ENCODE measurements at places on chromosomes 11 and 22.

DNA sequence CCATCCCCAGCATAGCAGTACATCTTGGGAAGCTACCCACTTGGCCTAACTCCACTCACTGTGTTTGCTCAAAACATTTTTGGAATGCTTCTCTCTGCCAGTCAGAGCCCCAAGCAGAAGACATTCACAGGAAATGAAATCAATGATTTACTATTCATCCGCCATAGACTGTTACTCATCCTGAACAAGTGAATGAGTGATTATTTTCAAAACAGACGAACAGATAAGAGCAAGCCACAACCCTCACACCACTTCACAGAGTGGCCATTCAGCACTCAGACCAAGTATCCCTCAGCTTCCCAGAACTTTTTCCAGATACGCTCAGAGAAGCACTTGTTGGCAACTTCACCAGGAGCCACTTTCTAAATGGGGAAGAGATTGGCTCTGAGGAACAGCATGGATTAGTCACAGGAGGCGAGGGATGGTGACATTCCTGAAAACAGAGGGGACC is 13.0 kb upstream of the UBASH3B start:
- DNase-seq = no peak

- DNase-seq = peak; percentile 44
These were observed 2.2 kb upstream of the RFPL2 start for GRCh38 chr22:32206774-32207758.

- DNase-seq = no peak
These were observed 181.5 kb downstream of the CWF19L2 start for GRCh38 chr11:107276077-107276476.

DNA sequence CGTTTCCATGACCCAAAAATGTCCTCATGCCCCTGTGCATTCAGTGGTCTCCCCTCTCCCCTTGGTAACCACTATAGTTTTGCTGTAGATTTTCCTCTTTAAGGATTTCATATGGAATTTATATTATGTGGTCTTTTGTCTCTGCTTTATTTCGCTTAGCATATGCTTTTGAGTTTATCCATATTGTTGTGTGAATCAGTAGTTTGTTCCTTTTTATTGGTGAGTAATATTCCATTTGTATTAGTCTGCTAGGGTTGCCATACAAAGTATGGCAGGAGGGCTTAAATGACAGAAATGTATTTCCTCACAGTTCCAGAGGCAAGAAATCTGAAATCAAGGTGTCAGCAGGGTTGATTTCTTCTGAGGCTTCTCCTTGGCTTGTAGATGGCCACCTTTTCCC is 3.5 kb downstream of the ZNF74 start:
- no peak for DNase-seq

DNA sequence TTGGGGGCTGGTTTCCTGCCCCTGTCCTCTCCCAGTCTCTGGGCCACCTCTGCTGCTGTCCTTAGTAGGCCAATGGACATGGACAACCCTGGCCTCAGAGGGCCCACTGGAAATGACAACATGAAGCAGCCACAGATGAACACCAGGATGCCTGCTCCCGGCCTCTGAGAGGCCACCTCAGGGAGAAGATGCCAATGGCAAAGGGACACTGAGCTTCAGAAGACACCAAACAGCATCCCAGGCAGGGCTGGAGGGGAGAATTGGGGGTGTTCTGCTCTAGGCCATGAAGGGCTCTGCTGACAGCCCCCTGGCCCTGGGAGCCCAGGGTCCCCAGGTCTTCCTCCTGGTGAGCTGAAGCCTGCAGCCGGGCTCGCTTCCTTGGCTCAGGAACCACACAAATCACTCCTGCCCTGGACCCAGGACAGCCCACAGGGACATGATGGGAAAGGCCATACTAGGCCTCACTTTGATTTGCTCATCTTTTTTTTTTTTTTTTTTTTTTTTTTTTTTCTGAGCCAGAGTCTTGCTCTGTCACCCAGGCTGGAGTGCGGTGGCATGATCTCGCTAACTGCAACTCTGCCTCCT is 45.3 kb downstream of the TPBGL start:
- no peak for DNase-seq

DNA sequence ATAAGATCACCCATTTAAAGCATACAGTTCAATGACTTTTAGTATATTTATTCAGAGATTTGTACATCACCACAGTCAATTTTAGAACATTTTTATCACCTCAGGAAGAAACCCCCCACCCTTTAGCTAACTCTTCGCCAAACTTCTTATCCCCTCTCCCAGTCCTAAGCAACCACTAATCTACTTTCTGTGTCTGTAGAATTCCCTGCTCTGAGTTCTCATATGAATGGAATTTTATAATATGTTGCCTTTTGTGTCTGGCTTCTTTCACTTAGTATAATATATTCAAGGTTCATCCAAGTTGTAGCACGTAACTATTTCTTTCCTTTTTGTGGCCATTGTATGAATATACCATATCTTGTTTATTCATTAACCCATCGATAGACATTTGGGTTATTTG is 3.6 kb downstream of the ANKRD13D start:
- no peak for DNase-seq

Data from stimulated activated CD4-positive, alpha-beta T cell treated with anti-CD3 and anti-CD28 coated beads, Interleukin-2, amount 100 ng/mL, for 24 hours (primary cell).